ENCODE measurements at places on chromosomes 12 and 14.

GRCh38 chr12:103647267-103647666 lies 60.2 kb downstream of the STAB2 start:
- peak; percentile 34 for DNase-seq

DNA sequence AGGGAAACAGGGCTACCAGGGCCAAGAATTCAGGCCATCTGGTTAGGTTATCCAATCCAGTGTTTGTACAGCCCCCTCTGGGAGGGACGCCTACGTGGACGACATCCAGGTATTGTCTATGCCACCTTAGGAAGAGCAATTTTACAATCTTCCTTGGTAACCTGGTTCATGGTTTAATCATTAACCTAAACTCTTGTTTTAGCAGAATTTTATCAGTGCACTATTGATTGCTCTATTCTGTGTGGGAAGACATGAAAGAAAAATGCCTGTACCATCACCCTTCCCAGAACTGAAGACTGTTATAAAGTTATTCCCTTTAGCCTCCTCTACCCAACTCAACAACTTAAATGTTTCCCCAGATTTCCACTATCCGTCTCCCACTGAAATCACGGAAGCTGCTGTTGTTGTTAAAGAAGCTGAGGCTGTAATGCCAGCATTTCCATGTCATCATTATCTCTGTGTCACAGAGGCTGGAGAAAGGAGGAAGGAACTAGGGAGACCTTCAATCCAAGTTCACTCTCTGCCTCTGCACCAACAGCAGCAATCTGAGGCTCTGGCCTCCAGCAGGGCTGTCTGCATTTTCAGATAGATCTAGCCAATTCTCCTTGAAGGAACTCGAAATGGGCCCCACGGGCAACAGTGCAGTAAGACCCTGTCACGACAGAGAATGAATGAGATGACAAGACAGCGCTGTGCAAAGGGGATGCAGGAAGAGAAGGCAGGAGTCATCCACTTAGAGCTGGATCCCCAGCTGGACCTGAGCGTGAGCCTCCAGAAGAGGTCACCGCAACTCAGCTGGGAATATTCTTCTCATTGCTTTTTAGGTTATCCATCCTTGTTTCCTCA lies 183.4 kb upstream of the GZMB start:
- peak; percentile 48 for DNase-seq

GRCh38 chr14:64734990-64735389 lies 30.8 kb downstream of the PLEKHG3 start:
- DNase-seq, result no peak

GRCh38 chr12:122001466-122002209 lies 20.0 kb upstream of the BCL7A start:
- DNase-seq, result no peak

- DNase-seq, result no peak
Observed at GRCh38 chr12:99002731-99003130, 357.6 kb downstream of the APAF1 start.

- DNase-seq, result peak; percentile 21
Observed at GRCh38 chr12:67592228-67593011, 56.1 kb upstream of the DYRK2 start.

GRCh38 chr14:99522457-99522891 lies 41.3 kb downstream of the CCNK start:
- peak; percentile 89 for DNase-seq

- DNase-seq, result no peak
Observed at GRCh38 chr14:101034986-101035385, 131.5 kb upstream of the RTL1 start.

DNA sequence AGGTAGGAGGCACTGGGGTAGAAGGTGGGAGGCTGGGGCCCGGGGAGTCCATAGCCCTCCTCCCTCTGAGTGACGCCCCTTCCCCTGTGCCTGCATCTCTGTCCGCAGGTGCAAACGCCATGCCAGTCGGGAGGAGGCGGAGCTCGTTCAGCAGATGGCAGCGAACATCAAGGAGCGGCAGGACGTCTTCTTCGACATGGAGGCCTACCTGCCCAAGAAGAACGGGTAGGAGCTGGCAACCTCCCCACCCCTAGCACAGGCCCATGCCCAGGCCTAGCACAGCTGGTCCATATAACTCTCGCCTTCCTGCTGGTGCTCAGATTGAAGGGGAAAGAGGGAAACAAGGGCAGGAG lies 35.6 kb downstream of the TMEM120B start:
- no peak for DNase-seq

DNA sequence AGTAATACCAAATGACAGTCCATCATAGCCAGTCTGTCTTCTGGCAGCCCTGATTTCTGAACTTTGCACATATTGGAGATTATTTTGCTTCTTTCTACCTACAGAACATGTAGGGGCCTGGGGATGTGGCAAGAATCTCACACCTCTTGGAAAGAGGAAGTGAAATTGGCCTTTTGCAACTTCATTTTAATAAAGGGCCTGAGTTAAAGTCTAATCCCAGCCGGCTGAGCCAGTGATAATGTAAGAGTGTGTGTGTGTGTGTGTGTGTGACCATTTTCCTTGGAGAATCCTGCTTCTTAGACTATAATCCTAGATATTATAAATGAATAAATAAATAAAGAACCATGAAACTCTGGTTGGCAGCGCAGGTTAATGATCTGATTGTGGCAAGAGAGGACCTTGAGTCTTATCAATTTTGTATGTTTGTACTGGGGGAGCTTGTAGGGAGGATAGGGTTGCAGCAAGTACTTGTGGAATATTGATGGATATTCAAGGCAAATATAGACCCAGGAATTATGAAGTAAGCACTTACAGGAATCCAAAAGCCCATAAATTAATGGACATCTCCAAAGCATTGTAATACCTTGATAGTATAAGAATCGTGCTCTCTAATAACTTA lies 233.2 kb upstream of the AMIGO2 start:
- DNase-seq, result no peak

- DNase-seq, result no peak
Observed at GRCh38 chr12:31106101-31106803, 32.6 kb downstream of the DDX11 start.

- DNase-seq, result no peak
Observed at GRCh38 chr14:54147282-54147681, 190.7 kb upstream of the BMP4 start.

DNA sequence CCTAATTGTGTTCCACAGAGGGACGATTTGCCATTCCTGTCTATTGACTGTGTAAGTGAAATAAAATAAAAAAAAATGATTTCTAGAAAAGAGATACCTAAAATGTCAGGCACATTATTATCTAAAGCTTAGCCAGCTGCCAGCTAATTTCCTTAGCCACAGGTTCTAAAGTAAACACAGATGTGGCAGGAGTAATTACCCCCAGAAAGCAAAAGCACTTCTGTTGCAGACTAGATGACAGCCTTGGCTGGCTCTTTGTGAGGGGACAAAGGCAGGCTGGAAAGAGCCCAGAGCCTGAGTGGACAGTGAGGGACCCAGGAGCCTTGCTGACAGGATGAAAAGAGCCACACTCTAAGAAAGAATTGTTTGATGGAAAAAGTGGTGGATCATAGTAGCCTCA lies 418.1 kb downstream of the LRIG3 start:
- DNase-seq, result no peak

DNA sequence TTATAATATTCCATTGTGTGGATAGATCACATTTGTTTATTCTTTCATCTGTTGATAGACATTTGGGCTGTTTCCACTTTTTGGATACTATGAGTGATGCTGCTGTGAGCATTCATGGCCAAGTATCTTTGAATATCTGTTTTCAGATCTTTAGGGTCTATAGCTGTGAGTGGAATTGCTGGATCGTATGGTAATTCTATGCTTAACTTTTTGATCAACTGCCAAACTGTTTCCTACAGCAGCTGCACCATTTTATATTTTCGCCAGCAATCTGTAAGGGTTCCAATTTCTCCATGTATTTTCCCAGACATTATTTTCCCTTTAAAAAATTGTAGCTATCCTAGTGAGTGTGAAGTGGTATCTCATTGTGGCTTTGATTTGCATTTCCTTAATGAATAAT lies 238.1 kb downstream of the AACS start:
- no peak for DNase-seq

DNA sequence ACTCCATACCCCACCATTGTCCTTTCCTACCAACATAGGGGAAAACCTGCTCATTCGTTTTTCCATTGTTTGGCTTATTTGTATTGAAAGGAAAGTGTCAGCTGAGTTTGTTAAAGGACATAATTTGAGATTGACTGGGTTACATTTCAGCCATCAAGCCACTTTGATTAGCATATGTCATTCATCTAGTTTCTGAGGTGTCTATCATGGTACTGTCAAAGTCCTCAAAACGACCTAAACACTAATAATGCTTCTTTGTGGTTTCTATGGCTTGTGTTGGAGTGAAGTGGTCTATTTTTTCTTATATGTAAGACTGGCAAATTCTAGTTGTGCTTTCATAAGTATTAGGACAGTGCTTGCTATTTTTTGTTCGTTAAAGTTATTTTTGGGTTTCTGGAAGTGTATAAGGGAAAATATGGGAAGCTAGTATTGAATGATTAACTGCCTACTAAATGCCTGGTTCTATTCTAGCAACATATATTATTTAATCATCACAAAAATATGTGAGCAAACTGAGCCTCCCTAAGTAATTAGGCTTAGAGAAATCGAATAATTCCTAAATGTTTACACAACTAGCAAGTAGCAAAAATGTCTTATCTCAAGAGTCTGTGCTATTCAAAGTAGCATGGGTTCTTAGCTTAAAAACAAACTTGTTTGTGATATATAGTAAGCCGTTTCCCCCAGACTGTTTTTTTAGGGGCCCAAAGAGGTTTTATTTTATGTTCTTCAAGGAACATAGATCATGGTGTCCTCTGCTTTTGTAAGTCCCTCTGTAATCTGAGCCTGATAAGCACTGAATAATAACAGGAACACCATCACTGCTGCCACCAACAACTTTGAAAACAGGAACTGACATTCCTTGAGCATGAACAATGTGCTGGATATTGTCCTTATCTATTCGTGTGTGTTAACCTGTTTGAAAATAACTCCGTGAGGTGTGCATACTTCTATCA lies 67.1 kb downstream of the DERA start:
- peak; percentile 36 for DNase-seq

DNA sequence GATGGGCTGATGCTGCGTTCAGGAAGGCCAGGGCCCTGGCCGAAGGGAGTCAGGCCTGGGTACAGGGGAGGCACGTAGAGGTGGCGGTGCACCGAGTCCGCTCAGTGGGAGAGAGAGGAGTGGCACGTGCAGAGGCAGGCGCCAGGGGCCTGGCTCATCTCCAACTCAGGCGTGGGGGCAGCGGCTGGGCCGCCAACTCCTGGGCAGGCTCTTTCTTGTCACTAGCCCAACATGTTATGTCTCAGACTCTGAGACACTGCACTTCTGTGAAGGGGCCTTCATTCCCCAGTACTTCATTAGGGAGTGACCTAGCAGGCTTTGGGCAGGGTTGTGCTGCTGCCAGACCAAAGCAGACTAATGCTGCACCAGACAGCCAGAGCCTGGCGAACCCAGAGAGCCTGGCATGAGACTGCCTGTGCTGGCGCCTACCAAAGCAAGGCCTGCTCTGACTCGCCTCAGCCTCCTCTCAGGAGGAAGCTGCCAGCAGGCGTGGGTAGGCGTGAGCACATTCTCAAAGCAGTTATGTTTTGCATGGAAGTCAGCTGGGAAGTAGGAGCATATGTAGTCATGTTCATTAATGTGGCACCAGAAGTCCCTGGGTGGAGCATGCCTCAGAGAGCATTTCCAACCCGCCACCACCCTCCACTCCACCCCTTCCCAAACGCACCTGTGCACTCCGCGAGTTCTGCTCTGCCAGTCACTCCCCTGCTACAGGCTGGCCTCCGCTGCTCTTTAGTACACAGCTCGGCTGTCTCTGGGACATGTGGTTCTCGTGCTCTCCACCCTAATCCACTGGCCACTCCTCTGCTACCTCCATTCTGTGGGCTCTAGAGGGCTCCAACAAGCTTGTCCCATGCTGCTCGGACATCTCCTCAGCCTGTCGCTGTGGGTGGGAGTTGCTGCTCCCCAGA lies 9.7 kb downstream of the CKB start:
- peak; percentile 90 for DNase-seq

DNA sequence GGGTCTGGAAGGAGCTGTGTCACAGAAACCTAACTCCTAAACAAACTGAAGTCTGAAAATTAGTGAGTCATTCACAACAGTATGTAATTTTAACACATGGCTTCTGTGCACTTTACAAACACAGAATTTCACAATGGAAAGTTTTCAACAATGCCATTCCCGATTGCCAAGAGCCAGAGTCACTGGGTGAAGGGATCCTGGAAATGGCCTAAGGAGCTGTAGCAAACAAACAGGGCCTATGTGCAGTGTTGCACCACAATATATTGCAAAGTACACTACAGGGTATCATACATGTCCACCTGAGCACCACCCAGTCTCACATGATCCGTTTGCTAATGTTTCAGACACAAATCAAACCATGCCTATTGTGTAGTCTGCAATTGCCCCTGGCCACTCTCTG lies 184.7 kb upstream of the OTX2 start:
- DNase-seq, result no peak

DNA sequence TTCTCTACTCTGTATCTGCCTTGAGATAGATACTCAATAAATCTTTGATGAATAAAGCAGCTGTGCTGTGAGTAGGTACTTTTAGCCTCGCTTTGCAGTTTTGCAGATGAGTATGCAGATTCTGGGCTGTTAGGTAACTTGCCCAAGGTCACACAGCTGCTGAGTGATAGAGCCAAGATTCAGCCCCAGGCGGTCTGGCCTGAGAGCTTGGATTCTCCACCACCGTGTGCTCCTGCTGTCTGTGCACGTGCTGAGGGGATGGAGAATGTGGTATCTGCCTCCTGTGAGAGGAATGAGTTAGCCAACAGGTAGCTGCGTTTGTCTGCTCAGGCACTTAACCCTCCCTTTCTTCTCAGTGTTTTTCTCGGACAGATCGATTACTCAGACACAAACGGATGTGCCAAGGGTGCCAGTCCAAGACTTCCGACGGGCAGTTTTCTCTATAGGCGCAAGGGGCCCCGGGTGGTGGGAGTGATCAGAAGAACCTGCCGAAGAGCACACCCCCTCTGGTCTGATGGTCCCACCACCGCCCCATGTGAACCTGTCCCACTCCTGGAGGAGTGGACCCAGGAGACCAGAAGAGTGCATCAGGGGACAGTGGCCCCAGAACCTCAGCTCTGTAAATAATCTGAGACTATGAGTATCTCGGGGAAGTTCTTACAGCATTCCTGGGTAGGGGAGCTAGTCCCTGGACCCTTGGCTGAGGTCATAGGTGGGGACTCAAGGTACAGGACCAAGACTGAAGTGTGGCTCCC lies 6.6 kb upstream of the CSAD start:
- no peak for DNase-seq

- no peak for DNase-seq
Observed at GRCh38 chr12:71870416-71870815, 30.9 kb downstream of the TBC1D15 start.
